ENCODE measurements at places on chromosomes 16 and 17.

- no peak for DNase-seq
Observed at GRCh38 chr17:33521784-33522183, 228.7 kb upstream of the ASIC2 start.

GRCh38 chr17:42010898-42011516 is 6.2 kb downstream of the DNAJC7 start:
- no peak for DNase-seq

DNA sequence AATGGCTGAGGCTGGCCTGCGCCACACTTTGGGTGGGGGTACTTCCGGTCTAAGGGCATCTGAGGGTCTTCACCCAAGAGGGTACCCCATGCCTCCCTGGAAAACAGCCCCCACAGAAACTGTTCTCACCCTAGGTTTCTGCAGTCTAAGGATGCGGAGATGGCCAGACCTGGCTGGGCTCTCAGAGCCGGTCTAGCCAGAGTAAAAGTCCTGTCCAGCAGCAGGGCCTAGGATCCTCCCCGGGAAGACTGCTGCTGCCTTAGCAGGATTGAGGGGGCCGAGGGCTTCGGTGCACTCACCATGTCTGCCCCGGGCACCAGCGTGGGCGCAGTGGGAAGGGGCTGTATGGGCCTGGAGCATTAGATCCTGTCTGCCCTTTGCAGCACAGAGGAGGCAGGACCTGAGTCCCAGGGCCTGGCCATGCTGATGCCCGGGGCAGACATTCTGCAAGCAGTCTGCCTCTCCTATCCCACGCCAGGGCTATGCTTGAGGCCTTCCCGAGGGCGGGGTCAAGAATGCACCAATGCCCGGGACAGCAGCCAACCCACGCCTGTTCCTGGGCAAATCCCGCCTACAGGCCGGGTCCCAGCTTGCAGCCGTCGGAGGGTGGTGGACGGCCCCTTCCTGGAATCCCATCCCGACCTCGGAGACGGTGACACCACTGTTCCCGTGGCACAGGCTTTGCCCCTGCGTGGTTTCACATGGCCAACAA is 54.7 kb downstream of the CBFA2T3 start:
- DNase-seq = no peak

DNA sequence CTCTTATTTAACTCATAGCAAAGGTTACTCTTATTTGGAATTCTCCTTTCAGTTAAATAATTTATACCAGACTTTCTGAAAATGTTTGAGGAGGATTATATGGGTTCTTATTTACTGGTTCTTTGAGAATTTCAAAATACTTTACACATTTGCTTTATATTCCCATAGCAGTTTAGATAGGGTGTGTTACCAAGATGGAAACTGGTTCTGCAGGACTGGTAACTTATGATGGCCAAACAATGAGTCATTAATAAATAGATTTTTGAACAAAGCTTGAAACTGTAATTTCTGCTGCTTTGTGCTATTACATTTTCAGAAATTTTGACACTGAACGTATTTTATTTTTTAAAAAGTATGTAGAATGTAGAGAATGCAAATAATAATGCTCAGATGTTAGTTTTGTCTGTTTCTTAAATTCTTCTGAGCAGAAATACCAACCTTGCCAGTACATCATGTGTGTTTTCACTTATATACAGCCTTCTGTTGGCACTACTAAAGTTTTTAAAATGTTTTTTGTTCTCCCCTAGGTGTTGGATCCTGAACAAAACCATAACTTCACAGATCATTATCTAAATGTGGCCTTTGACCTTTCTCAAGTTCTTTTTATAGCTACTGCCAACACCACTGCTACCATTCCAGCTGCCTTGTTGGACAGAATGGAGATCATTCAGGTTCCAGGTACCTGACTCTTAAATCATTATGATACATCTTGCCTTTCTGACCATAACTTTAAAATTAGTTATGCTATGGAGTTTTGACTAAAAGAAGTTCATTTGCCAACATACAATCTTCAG is 48.3 kb upstream of the ABCC11 start:
- DNase-seq = no peak

Measured in activated T-cell treated with anti-CD3 and anti-CD28 coated beads for 1 hour (primary cell).